ENCODE measurements at places on chromosomes 11 and 22.

GRCh38 chr11:12170984-12171383, 60.6 kb downstream of the MICAL2 start:
- DNase-seq: no peak

DNA sequence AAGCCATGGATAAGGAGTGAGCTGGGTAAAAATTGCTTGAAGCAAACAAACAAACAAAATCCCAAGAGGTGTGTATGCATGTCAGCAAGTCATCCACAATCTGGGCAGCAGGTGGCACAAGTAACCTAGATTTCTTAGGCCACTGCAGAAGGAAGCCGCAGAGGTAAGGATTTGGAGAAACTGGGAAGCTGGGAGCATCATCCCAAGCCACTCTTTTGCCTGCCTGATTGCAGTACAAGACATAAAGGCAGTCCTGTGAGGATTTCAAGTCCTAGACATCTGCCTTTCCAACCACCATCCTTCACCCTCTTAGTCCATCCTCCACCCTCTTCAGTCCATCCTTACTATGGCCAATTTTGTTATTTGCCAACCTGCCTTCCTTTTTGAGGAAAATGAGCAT, 67.2 kb upstream of the BMAL1 start:
- no peak for DNase-seq

- no peak for DNase-seq
These were observed 7.9 kb upstream of the GAB2 start for GRCh38 chr11:78425399-78426070.

GRCh38 chr22:19809741-19810140, 44.9 kb downstream of the GNB1L start:
- no peak for DNase-seq

DNA sequence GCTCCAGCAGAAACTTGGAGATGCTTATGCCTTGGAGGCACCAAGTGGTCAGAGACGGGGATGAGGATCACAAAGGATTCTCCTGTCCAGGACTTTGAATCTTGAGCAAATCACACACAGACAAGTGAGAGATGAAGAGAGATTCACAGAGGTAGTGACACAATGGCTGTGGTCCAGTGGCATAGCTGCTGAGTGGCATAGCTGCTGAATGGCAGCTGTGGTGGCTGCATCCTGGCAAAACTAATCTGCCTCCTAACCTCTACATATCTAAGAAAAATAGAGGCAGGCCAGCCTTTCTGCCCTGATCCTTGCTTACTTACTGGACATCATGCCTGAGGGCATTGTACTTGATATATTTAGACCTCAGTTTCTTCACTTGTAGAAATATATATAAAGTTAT, 102.6 kb downstream of the CD44 start:
- DNase-seq: no peak

GRCh38 chr11:132981131-132981956, 551.0 kb downstream of the OPCML start:
- no peak for DNase-seq

DNA sequence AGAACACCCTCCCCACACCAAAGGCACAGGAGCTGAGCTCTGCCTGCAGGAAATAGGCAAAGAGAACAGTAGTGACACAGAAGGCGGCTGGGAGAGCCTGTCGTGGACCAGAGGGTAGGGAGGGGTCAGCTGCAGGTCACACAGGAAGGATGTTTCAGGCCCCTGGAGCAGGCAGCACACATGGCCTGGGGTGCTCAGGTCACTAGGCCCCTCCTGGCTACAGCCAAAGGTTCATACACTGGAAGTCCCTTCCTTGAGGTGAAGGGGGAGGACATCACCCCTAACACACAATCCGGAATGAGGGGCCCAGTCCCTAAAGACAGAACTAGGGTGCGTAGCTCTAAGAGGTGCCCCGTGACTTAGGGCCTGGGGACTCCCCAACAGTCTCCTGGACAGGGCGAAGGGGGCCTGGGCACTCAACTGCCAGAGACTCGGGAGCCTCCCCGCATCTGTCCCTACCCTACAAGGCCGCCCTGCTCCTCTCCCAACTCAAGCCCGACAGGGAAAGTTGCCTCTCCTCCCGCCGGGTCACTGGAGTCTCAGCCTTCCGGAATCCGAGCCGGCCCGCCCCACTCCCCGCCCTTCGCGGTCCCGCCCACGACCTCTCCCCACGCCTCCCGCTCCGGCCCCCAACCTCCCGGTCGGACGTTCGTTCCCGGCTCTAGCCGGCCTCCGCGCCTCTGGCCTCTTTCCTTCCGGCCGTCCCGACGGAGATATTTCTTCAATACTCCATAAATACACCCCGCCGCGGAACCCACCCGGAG, at the start of gene CYB5R2:
CYB5R2 (minus strand) TSS at position 541 of the 764 bp plus-strand sequence. CDS start 675 bp downstream, outside the sequence.
- no peak for DNase-seq

DNA sequence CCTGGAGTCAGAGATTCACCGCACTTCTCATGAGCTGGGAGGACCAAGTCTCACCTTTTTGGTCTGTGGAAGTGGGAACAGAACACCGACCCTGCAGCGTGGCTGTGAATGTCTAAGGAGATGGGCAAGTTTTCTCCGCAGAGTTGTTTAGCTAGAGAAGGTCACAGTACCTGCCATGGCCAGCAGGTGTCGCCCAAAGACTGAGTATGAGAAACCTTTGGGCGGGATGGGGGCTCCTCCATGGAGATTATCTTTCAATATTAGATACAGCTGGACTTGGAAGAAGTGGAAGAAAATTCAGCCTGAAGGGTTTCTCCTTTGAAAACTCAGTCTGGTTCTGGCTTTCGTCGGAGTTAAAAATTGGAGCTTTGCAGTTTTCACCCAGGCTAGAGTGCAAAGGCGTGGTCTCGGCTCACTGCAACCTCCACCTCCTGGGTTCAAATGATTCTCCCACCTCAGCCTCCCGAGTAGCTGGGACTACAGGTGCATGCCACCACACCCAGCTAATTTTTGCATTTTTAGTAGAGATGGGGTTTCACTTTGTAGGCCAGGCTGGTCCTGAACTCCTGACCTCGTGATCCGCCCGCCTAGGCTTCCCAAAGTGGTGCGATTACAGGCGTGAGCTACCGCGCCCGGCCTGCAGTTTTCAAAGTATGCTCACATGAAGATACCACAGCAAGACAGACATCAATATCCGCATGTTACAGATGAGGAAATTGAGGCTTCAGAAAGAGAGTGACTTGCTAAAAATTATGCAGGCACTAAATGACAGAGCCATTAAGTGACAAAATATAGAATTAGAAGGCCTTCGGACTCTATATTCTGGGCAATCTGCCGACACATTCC, 10.7 kb upstream of the DSCAML1 start:
- peak; percentile 65 for DNase-seq
